ENCODE measurements at places on chromosomes 1 and 21. TPM values are rescaled to one million over a fixed set of nuclear protein-coding genes. Genes with fewer than 3 reads are reported as not detected.

The LIPI gene
- not detected for total RNA-seq

The CFH gene
- total RNA-seq = 2.5 TPM

The DAB1 gene
- total RNA-seq = 0.15 TPM

The C2CD4D gene
- total RNA-seq = 0.83 TPM

The FMO3 gene
- not detected for total RNA-seq

The ITGB2 gene
- total RNA-seq = 801 TPM

The C1orf141 gene
- not detected for total RNA-seq

The LCE7A gene
- total RNA-seq = not detected

The KIAA0040 gene
- total RNA-seq = 88.7 TPM

The SLC1A7 gene
- total RNA-seq = not detected

The FABP3 gene
- not detected for total RNA-seq

The ZBTB8B gene
- total RNA-seq = not detected

The S100A3 gene
- not detected for total RNA-seq

The ILDR2 gene
- total RNA-seq = 8.4 TPM

The PIK3C2B gene
- total RNA-seq = 34.0 TPM

The TEX38 gene
- 0.34 TPM for total RNA-seq

The PRXL2B gene
- total RNA-seq = 37.4 TPM

The OR2L13 gene
- total RNA-seq = not detected

The AKR7A3 gene
- total RNA-seq = 1.6 TPM

The KIF14 gene
- total RNA-seq = 17.0 TPM

The DCLRE1B gene
- 15.1 TPM for total RNA-seq

The SNAPIN gene
- 36.2 TPM for total RNA-seq

The IVL gene
- not detected for total RNA-seq

The LHX8 gene
- not detected for total RNA-seq

Data from T-helper 1 cell treated with Interleukin-12 subunit alpha and Interleukin-12 subunit beta and Interleukin-4 antibody, amounts not matched to agents 30 ng/mL and 1 ng/mL, for 36 hours (primary cell).